ENCODE measurements at places on chromosomes 5 and 9.

- DNase-seq, result peak; percentile 75
Measured at GRCh38 chr5:175729829-175730277, 72.0 kb downstream of the HRH2 start.

GRCh38 chr9:93257808-93258331, 73.9 kb downstream of the WNK2 start:
- DNase-seq, result no peak

DNA sequence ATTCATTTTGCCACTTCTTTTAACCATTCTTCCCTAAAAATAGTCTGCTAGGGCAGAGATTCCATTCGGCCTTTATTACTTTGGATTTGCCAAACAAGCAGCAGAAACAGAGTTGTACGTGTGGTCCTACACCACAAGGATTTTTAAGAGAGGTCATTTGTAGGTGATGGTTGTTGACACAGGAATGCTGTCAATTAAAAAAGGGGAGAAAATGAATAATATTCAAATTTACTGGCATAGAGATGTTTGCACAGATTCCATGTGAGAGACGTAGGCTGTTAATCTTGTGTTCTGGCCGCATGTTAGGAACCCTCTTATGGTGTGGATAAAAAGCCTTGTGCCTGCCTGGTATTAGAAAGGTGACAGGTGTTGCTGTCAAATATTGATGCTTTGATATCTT, 34.9 kb downstream of the TRIO start:
- no peak for DNase-seq

DNA sequence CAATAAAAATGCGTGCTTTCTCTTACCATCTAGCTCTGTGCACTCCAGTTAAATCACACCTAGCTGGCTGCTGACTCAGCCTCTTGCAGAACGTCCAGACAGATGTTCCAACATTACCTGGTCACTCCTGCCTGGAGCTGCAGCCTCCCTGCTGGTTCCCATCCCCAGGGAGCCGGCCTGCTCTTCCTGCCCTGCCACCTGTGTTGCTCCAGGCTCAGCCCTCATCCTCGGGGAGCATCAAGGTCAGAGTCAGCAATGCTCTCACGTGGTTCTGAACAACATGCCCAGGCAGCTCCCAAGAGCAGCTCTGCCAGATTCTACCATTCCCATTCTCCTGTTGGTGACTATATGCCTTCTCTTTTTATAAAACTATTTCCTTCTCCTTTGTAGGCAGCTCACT, 81.3 kb downstream of the GADD45G start:
- DNase-seq, result no peak

GRCh38 chr5:136526791-136527190, 161.4 kb upstream of the TRPC7 start:
- no peak for DNase-seq

DNA sequence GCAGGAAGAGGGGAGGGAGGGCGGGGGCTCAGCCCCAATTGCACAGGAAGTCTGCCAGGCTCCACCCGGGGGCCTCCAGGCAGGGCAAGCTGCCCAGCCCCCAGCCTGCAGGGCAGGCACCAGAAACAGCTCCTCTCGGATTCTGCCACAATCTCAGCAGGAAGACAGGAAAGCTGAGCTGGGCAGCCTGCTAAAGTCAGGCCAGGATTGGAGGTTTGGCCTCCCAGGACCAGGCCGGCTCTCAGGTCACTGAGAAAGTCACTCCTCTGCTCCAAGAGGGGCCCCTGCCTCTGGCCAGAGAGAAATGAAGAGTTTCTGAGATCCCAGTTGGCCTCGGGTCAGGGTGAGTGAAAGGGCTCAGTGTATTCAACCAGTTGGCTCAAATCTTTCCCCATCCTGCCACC, 54.6 kb upstream of the STXBP1 start:
- no peak for DNase-seq

DNA sequence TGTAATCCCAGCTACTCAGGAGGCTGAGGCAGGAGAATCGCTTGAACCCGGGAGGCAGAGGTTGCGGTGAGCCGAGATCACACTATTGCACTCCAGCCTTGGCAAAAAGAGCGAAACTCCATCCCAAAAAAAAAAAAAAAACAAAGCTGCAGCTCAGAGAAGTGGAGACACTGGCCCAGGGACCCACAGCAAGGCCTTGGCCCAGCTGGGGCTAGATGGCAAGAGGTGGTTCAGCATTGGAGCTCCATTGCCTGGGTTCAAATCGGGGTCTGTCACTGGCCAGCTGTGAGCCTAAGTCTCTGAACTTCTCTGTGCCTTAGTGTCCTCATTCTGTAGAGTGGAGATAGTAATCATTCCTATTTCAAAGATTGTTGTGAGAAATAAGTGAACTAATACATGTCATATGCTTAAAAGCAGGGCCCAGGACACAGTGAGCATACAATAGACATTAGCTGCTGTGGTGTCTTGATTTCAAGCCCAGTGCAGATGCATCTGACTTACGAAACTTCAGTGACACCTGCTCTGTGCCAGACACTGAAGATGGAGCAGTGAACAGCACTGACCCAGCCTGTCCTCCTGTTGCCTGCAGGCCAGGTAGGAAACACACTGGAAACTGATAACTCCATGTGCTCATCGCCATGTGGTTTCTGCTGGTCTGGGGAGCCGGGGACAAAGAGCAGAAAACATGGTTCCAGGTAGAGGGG, 127.7 kb downstream of the C9orf50 start:
- no peak for DNase-seq

DNA sequence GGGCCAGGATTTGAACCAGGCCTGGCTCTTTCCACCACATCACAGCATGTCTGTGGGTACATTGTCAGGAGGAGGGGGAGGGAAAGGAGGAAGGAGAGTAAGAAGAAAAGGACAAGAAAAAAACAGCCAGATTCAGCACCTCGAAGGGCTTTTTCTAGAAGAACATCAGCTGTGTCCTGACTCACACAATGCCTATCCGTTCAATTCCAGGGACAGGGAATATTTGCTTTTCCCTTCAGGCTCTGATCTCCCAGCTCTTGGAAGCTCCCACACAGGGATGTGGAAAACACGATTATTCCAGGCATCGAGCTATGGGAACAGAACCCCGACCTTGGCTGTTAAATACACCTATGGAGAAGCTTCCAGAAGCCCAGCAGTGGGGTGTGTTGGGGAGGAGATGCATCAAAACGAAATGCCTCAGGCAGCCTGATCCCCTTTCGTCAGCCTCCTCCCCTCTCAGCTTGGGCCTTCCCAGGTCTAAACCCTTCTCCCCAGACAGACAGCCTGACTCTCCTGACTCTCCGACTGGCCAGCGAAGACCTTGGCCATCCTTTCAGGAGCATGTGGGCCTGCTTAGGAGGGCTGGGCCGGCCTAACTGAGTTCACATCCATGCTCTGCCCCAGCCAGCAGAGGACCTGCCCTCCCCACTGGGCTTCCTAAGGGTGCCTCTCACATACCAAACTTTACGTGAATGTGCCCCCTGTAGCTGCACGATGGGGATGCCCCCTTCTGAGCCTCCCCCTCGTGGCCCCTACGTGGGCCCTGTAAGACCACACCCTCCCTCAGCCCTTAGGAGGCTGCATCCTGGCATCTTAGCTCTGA, 54.4 kb downstream of the NEURL1B start:
- no peak for DNase-seq

- DNase-seq, result no peak
Measured at GRCh38 chr5:138230981-138231589, 18.0 kb upstream of the CDC23 start.

DNA sequence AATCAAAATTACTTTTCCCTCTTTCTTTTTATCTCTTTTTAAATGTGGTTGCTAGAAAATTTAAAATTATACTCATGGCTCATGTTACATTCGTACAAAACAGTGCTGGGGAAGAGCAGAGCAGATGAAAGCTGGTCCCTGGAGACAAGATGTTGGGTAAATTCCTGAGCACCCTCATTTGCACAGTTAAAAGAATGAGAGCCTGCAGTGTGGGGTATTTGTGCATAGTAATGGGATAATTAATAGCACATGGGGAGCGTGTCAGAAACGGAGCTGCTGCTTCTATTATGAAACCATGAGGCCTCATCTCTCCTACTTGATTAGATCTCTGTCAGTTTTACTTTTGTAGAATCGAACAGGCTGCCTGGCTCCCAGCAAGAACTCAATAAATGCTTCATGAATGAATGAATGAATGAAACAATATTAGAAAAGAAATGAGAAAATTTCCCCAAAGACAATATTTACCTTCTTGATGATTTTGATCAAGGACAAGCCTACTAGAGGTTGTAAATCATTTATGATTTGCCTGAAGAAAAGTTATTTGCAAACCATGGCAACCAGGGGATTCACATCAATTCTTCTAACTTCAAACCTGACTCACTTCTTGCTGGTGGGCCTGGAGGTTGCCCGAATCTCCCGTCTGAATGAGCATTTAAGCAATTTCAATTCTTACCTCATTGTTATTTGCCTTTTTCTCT, 177.2 kb upstream of the TUT7 start:
- DNase-seq, result no peak

DNA sequence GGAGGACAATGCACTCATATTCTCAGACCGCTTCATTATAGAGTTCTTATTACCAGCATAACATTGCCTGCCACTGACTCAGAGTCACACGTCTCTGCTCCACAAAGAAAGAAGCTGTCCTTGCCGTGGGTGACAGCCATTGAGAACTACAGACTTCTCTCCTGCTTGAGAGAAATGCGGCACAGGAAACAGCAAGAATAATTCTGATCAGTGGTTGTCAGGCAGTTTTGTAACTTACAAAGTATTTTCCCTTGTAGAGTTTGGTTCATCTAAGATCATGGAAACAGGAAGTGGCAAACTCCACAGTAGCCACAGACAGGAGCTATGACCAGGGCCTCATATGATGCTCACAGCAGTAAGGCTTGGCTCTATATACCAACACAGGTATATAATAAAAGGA, 47.0 kb downstream of the KCNV2 start:
- DNase-seq, result no peak

GRCh38 chr9:90107040-90107725, 502.4 kb downstream of the GADD45G start:
- no peak for DNase-seq

GRCh38 chr9:107064378-107064777, 201.4 kb downstream of the ZNF462 start:
- DNase-seq, result no peak

GRCh38 chr5:5649641-5650040, 227.2 kb downstream of the ICE1 start:
- DNase-seq, result no peak

- no peak for DNase-seq
Measured at GRCh38 chr9:38642951-38643814, 22.8 kb upstream of the ANKRD18A start.

DNA sequence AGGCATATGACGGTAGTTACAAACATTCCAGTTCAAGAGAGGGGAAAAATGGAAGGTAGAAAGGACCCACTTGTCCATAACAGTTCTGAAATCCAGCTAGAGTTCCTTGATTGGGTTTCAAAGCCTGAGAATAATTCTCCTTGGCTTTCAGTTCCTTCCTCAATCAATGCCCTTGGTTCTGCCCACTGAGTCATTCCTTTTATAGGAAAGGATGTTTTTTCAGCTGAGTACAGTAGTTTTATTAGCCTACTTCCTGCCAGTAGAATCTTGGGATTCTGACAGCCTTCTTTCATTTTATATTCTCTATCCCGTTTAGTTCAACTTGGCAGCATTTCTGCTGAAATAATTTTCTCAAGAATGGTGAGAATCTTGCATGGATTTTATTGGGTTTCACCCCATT, 386.9 kb upstream of the SMC2 start:
- DNase-seq, result no peak

GRCh38 chr9:73155377-73155776, 3.7 kb downstream of the ANXA1 start:
- DNase-seq, result peak; percentile 61

GRCh38 chr9:11320989-11321388, 708.2 kb upstream of the PTPRD start:
- DNase-seq, result no peak

DNA sequence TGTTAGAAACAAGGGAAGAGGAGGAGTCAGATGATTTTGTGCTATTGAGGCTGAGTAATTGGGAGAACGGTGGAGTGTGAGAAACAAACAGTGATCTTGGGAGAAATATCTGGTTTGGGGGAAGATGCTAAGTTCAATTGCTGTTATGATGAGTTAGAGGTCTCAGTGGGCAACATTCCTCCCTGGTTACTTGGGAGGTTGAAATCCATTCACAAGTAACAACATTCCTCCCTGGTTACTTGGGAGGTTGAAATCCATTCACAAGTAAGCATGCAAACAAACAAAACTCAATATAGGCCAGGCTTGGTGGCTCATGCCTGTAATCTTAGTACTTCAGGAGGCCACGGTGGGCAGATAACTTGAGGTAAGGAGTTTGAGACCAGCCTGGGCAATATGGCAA, 38.7 kb downstream of the AGXT2 start:
- no peak for DNase-seq

DNA sequence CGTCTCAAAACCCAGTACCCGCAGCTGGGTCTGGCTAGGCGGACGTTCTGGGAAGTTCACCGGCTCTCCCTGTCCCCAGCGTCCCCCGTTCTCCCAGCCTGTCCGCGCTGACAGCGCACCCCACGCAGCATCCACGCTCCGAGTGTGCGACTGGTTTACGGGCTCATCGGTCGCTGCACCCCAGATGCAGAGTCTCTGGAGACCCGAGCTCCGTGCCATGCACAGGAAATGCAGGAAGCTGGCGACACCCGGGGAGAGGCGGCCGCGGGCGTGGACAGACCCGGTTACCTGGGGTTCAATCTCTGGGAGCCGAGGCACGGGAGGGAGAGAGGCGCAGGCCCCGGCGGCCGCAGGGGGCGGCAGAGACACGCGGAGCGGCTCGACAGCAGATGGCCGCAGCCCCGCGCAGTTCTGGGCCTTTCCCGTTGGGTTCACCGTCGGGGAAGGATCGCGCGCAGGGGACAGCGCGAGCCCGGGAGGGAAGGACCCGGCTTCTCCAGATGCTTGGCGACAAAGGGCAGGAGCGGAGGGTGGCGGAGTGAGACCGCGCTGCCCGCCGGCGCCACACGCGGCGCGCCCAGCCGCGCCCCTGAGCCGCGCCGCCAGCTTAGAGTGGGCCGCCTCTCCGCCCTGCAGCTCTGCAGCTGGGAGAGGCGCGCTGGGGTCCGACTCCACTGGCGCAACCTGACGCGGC, 558 bp downstream of the SHROOM1 start:
- DNase-seq, result peak; percentile 37

GRCh38 chr5:168790671-168791250, 211.6 kb upstream of the PANK3 start:
- DNase-seq, result no peak

DNA sequence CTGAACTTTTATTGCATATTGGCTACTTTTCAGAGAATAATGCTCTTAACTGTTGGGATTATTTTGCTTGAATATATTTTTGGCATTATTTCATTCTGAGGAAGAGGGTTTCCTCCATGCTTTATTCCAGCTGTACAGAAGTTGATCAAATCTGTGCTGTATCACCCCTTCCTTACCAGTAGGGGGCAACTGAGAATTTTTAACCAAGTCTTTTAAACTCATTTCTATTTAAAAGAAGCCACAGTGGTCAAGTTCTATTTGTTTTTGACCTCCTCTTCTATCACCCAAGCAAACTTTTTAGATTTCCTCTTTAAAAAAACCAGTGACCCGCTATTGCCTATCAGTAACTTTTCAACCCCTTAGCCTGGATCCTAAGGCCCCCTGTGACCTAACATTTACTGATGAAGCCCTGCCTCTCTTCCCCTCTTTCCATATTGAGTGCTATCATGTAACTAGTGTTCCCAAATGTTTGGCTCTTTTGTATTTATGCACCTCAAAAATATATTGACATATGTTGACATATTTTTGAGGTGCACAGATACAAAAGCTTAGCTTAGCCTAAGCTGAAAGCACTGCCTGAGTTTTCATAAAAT, 80.6 kb downstream of the FBXO4 start:
- no peak for DNase-seq
